Activated CD4-positive, alpha-beta T cell treated with anti-CD3 and anti-CD28 coated beads, Interleukin-2, amount 10 ng/mL, durations not matched to agents 7 days and 5 days (primary cell): ENCODE measurements at places on chromosomes 16 and 17.

GRCh38 chr17:3993493-3994220, 29.4 kb upstream of the ATP2A3 start:
- DNase-seq = no peak

GRCh38 chr16:149024-149660, 3.3 kb upstream of the HBZ start:
- DNase-seq = no peak

DNA sequence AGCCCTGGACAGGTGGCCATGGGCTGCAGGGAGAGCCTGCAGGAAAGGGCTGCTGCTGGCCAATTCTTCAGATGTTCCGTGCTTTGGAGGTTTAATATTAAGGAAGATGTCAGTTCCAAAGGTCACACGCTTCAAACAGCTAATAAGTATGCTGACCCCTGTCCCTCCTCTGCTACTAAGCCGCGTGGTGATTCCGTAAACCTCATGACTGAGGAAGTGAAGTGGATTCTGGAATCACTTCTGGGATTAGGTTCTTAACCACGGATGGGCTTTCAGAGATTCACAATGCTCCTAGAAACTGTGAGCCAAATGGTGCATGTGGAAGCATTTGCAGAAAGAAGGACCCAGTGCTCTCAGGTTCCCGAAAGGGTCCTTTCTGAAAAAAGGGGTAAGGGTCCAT, 28.5 kb upstream of the ERN1 start:
- no peak for DNase-seq

DNA sequence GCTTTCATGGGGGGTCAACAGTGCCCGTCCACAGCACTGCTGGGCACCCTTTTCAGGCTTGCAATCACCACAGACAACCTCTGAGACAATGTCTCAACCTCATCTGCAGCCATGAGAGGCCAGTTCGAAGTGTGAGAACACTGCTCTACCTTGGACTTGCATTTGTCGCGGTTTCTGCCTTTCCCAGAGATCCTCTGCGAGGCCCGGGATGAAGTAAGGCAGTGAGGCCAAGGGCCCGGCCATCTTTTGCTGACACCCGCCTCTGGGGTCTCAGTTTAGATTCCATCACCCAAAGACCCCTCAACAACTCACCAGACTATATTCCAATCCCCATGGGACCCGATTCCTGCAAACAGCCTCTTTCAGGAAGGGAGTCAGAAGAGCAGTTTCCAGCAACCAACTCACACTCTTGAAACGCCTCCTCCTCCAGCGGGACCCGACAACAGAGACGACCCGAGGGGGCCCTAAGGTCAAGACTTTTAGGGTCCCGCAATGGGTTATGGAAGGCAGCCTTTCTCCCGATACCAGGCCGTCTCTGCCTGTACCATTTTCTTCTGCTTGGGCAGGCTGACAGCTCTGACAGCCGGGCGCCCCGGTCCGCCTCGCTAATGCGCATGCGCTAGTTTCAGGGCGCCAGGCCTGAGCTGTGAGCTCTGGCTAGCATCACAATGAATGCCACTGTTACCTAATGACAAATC, 576.0 kb downstream of the KCNJ18 start:
- DNase-seq = no peak

- no peak for DNase-seq
Observed at GRCh38 chr17:62017912-62018311, 47.2 kb downstream of the MED13 start.

GRCh38 chr16:56889206-56889605, 24.2 kb downstream of the SLC12A3 start:
- no peak for DNase-seq

- no peak for DNase-seq
Observed at GRCh38 chr17:35734396-35734795, 3.0 kb downstream of the RASL10B start.

- no peak for DNase-seq
Observed at GRCh38 chr17:42562388-42563142, 617 bp downstream of the COASY start.

- DNase-seq = no peak
Observed at GRCh38 chr17:77608431-77608830, 350.1 kb upstream of the TNRC6C start.

- no peak for DNase-seq
Observed at GRCh38 chr17:6938637-6939036, 57.2 kb upstream of the ALOX12 start.

- no peak for DNase-seq
Observed at GRCh38 chr16:84898447-84898846, 78.7 kb downstream of the CRISPLD2 start.

DNA sequence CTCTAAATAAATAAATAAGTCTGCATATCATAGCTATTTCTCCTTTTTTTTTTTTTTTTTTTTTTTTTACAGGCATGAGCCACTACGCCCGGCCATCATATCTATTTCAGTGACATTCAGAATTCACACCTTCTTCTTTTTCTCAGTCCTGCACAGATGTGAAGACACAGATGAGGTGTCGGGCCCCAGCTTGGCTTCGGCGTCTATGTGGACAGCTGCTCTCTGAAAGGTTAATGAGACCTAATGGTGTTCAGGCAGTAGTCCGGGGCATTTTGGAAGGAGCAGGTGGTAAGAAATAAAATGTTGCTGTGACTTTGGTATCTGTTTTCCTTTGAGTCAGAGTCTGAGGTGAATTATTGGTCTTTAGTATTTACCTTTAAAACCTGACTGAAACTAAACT, 23.6 kb downstream of the TANGO6 start:
- DNase-seq = no peak

GRCh38 chr17:74182041-74182723, 21.3 kb upstream of the RPL38 start:
- DNase-seq = no peak

DNA sequence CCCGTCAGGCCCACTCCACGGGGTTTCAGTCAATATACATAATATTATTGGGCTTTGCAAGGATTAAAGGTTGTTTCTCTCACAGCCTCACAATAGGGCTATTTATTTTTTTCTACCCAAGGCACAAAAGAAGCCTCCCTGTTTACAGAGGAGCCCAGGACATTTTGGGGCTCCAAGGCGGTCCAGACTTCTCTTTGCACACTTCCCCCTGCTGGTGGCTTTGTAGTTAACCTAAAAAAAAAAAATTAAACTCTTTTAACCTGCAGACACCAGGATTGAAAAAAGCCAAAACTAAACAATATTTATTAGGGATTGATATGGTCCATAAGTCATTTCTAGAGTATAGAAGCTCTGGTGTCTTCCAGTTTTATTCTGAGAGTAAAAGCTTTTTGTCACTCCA, 169.7 kb upstream of the ZFHX3 start:
- no peak for DNase-seq

GRCh38 chr17:6699997-6700947, 12.9 kb downstream of the SLC13A5 start:
- no peak for DNase-seq

GRCh38 chr16:89314357-89314756, 96.9 kb downstream of the ZNF778 start:
- peak; percentile 77 for DNase-seq

GRCh38 chr17:41494524-41494923, 4.8 kb upstream of the KRT36 start:
- no peak for DNase-seq

DNA sequence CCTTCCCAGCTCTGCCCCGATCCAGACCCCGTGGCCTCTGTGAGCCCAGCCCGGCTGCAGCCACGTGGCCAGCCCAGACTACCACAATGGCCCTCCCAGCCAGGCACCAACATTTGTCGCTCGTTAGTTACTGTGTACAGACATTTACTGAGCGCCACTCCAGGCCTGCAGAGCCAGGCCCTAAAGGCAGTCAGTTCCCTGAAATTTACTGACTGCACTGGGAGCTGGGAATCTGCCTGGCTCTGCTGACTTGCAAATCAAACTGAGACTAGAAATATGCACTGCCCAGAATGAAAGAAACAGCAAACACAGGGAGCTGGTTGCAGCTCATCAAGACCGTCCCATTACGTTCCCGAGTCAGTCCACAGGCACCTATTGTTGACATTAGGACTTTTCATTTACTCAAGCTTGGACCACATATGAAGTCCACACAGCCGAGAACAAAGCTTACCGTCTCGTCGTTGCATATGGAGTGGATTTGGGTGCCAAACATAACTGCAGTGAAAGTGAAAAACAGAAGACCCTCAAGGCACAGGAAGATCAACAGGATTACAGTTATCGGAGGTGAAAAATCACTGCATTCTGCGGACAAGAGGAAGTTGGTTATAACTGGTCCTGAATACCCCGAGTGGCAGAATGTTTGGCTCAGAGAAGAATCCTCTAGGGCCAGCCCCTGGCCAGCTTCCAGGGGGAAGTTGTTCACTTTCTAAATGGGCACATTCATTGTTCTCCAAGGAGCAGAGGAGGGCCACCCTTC, 34.5 kb downstream of the ZDHHC7 start:
- DNase-seq = no peak

GRCh38 chr16:21959050-21959449, 5.9 kb downstream of the UQCRC2 start:
- no peak for DNase-seq

DNA sequence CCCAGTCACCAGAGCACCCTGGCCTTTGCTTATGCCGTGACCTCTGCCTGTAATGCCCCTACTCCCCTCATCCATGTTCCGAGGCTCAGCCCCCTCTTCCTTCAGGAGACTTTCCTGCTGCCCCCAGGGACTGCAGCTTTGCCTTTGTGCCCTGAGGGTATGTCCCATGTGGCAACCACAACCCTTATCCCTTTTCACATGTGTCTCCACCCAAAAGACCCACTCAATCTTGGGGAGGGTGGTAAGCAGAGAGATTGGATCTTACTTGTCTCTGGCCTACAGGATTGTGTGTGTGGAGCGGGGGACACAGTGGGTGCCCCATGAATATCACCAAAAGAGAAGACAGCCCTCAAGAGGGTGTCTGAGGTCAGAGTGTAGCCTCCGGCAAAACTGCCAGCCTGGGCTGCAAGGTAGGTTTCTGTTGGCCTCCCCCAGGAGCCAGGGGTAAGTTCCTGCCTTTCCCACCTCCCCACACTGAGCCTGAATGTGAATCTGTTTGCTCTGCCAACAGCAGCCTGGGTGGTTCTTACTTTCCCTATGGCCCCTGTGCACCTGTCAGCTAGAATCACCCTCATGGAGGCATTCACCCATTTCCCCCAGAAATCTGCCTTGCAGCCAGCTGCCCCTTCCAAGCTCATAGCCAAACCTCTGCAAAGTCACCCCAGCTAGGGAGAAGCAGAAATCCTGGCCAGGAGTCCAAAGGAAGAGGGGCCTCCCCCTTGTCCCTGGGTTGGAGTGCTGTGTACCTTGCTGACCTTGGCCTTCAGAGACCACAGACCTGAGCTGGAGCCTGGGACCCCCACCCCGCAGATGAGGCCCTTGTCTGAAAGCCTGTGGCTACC, 11.5 kb upstream of the C17orf113 start:
- DNase-seq = no peak

- no peak for DNase-seq
Observed at GRCh38 chr16:23288726-23289512, 13.2 kb upstream of the SCNN1B start.
